Activated T-helper 1 cell treated with anti-CD3 and anti-CD28 coated beads, Interleukin-2, amount 50 U/mL, for 16 hours (primary cell): ENCODE measurements at places on chromosomes 11 and 22.

GRCh38 chr11:63537293-63538101 is 889 bp downstream of the PLAAT4 start:
- DNase-seq: no peak

- no peak for DNase-seq
These were observed 21.4 kb upstream of the DKK3 start for GRCh38 chr11:12029738-12030363.

DNA sequence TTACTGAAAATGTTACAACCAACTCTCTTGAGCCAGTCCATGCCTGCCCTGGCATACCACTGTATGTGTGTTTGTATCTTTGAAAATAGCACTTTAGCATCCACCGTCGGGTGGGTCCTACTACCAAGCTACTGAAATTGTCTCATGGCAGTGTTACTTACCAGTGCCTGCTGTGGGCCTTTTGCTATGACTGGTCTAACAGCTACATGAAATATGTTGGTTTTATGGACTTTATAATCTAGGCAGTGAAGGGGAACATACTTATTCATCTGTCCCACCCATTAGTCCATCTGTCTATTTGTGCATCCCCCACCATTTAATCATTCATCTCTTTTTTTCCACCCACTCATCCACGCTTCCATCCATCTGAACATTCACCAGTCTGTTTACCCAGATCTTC is 106.0 kb downstream of the NAV2 start:
- no peak for DNase-seq

- no peak for DNase-seq
These were observed 1167.3 kb downstream of the TBC1D22A start for GRCh38 chr22:47929646-47930185.

DNA sequence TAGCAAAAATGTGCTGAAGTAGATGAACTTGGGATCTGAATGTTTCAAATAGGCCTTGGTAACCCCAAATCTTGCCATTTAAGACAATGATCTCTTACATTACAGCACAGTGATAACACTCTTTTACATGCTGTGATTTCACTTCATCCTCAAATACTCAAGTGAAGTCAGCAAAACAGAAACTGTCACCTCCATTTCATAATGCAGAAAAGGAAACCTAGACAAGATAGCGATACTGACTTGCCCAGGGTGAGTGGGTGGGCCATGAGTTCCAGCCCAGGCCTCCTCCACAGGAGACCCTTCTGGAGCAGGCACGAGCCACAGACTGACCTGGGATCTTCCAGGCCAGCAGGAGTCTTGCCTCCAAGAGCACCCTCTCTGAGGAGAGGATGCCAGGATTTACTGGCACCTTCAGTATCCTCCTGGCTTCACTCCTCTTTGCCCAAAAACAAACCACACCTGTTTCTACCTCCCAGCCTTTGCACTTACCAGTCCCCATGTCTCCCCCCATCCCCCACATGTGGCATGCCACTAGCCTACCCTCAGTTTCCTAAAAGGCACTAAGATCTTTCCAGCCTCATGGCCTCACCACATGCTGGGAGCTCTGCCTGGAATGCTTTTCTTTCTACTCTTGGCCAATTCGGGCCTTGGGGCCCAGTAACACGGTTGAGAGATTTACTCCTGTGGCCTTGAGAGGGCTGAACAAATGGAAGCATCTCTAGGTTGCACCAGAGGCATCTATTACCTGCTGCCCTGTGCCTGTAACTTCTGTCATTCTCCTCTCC is 1.9 kb upstream of the DGAT2 start:
- DNase-seq: no peak

DNA sequence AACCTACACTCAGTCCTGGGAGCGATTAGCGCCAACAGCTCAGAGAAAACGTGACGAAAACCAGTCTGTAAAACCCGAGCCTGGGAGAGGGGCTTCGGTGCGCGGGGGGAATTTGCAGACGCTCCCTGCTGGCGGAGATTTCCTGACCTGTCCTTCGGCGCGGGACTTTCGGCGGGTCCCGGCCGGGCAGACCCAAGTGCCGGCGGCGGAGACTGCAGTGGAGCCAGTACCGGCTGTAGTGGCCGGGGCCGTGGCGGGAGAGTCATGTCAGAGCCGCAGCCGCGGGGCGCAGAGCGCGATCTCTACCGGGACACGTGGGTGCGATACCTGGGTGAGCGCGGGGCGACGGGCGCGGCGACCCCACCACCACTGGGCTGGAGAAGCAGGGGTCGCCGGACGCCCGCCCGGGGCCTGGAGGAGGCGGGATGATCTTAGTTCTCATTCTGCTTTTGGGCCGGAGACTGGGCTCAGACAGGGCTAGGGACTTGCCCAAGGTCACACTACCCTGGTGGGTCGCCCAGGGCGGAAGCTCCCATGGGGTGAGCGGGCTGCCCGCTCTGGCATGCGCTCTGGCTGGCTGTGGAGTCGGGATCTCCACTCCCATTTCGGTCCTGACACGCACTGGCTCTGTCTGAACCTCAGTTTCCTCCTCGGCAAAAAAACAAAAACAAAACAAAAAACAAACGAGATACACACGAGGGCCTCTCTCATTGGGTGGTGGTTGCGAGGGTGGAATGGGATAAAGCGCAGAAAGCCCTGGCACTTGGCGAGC is at the start of gene MTFP1:
Gene MTFP1, plus strand, starts transcription at position 153 of the 772 bp plus-strand sequence. Its CDS starts 112 bp downstream, at position 265.
- DNase-seq: no peak

- no peak for DNase-seq
These were observed 47.3 kb downstream of the NRXN2 start for GRCh38 chr11:64675450-64676260.

DNA sequence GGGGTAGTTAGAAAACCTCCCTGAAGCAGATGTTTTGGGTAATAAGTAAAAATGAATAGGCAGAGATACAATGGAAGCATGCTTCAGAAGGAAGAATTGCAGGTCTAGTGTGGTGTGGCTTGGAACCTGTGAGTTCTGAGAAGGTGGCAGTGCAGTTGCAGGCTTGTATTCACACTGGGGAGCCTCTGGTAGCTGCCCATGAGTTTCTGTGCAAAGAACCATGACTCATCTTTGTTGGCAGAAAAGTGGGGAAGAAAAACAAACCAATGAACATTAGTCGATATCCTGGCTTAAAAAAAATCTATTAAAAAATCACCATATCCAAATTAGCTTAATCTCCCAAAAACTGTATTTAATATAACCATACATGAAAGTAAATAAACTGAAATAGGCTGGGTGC is 232.6 kb downstream of the FAT3 start:
- no peak for DNase-seq

- DNase-seq: no peak
These were observed 268.4 kb downstream of the ETS1 start for GRCh38 chr11:128318856-128319474.

DNA sequence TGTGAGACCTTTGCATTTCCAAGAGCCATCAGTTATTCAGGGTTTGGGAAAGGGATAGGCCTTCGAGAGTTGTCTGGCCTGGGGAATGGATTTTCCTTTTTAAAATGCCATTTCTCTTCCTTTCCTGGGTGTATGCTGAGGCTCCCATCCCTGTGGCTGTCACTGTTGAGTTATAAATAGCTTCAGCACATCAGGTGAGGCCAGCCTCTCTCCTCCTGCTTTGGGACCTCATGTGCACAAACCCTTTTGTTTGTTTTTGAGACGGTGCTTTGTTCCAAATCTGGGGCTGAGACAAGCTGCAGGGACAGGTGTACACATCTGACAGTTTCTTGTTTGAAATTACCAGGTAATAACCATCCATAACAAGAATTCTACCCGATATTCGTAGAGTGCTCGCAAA is 1.3 kb downstream of the TEF start:
- no peak for DNase-seq

DNA sequence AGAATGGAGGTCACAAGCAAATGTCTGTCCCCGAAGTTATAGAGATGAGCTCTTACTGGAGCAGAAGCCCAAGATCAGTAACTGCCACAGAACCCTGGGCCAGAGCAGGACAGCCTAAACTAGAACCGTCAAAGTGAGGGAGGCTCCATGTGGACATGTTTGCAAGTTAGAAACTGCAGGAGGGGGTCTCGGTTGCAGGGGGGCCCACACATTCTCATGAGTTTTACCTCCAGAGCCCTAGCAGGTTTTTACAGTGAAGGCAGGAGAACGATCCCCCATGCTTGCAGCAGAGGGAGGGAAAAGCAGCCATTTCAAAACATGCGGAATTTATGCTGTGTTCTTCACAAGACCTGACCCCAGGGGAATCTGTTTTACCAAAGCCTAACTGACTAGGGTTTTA is 133.5 kb upstream of the B3GAT1 start:
- no peak for DNase-seq

DNA sequence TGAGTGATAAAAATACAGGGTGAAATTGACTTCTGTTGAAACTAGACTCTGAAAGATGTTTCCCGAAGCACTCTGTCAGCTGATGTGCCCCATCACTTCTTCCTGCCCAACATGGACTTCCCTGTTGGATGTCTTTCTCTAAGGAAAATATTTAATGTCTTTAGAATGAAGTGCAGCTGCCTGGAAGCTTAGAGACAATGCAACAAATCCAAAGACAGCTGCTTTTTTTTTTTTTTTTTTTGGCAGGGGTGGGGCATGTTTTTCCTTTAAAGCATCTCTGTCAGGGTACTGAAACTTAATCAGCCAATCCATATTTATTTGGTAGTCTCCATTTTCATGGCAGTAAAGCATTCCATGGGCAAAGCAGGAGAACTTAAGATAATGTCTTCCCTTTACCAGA is 5.9 kb downstream of the JAM3 start:
- no peak for DNase-seq

DNA sequence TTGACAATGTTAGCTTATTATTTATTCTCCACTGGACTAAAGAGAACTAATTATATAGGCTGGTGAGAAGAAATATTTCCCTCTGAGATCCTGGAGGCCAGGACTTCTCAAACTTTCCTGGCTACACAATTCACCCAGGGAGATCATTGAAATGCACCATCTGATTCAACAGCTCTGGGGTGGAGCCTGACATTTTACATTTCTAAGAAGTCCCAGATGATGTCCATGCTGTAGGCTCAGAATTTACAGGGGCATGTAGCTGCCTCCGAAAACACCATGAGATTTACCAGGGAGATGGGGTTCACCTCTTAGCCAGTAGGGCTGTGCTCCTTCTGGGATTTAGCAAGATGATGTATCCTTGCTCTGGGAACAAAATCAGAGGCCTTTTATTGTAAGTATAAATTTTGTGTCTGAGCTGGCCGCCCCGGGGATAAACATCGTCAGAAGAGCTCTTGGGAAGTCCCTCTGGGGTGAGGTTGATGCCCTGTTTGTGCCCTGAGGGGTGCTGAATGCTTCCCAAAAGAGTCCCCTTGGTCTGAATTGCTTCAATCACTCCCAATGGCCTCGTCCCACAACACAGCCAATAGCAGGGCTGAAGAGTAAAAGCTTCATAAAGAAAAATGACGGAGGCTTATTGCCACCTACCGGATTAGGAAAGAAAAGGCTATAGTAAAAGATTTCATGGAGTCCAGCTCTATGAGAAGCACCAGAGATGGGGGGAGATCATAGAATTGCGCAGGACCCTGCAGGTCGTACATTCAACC is 33.4 kb upstream of the API5 start:
- DNase-seq: no peak

GRCh38 chr11:114166897-114167323 is 107.4 kb downstream of the ZBTB16 start:
- no peak for DNase-seq
